Stimulated activated CD4-positive, alpha-beta T cell treated with anti-CD3 and anti-CD28 coated beads, Interleukin-2, amount 100 ng/mL, for 48 hours (primary cell): ENCODE measurements at places on chromosomes 7 and 10.

- DNase-seq, result no peak
These were observed 339.1 kb downstream of the HGF start for GRCh38 chr7:81430761-81431160.

- DNase-seq, result no peak
These were observed 1.1 kb upstream of the CSGALNACT2 start for GRCh38 chr10:43136995-43137716.

DNA sequence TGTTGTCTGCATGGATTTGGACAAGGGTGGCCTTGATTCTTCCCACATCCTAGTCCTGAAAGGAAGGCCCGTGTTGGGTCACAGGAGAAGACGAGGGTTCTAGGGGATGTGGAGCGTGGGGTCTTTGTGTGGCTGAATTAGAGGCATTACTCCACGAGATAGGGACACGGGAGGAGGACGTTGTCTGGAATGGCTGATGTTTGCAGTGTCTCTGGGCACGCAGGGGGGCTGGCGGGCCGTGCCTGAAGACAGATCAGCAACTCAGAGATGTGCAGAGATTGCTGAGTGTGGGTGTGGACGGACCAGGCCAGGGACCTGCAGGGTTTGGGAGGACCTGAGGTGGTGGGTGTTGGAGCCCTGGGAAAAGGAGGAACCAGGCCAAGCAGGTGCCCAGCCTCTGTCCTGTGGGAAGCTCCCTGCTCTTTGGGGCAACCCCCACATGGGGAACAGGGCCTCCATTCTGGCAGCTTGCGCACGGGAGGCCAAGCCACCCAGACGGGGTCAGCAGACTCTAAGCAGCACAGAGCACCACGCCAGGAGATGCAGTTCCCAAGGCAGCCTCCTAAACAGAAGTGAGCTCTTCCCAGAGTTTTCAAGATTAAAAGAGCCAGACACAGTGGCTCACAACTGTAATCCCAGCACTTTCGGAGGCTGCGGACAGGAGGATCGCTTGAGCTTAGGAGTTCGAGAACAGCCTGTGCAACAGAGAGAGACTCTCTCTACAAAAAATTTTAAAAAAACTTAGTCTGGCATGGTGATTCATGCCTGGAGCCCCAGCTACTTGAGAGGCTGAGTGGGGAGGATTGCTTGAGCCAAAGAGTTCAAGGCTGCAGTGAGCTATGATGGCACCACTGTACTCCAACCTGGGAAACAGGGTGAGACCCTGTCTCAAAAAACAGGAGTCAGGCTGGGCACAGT, 71.0 kb upstream of the GTF2I start:
- DNase-seq, result no peak

DNA sequence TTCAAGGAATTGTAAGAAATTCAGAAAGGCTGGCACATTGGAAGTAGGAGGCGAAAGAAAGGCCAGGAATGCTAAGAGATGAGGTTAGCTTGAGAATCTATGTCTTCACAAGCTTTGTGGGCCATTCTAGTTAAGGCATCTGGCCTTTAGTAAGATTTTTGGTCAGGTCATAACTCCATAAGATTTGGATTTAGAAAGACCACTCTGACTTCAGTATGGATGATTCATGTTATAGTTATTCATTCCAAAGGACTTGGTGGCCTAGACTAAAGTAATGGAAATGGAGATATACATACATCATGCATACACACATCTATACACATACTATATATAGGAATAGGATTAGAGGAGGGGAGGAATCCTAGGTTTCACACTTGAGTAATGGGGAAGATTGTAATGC, 77.5 kb downstream of the SEPTIN7 start:
- no peak for DNase-seq

DNA sequence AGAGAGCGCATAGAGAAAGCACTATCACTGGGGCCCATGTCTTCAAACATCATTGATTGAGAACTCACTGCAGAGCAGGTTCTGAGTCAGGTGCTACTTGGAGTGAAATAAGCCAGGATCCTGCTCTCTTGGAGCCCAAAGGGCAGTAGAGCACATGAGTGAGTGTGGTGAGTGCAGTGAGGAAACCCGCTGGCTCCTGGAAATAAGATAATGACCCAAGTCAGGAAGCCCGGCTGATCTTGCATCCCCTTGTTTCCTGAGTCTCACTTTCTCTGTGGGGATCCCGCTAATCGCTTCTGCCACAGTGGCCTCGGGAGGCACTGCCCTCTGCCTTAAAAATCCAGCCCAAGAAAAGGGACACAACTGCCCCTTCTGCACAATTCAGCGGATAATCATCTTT, 7.1 kb upstream of the FAM107B start:
- no peak for DNase-seq

GRCh38 chr7:123655614-123656013, at the start of gene LMOD2:
Gene LMOD2 (plus strand): TSS chr7:123655866. CDS start chr7:123655964, 98 bp downstream.
- DNase-seq, result no peak

DNA sequence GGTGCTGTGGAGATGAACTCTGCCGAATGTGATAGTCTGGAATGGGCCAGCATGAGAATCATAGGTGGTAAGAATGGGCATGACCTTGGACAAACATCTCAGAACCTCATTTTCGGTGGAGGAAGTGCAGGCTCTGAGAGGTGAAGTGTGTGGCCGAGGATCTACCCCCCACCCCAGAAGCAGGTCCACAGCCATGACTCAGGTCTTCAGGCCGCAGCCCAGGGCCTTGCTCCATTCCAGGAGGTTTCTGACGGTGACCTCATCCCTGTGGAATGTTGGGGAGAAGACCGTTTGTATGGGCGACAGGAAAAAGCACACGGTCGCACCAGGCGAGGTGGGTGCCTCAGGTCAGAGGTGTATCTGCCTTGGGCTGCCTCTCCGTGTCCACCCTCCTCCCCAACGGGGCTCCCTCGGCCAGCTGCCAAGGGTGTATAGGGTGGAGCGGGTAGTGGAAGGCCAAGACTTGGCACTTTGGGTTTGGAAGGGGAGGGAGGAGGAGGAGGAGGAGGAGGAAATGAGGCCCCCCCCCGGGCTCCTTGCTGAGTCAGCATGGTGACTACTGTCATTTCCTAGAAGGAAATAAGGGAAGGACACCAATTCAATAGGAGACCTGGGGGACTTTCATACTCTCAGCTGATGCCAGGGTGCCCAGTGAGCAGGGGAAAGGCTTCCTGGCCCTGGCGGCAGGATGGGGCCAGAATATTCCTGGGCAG, 168.0 kb upstream of the RHEB start:
- no peak for DNase-seq

GRCh38 chr10:72323108-72323749, 31.5 kb downstream of the DNAJB12 start:
- DNase-seq, result no peak

DNA sequence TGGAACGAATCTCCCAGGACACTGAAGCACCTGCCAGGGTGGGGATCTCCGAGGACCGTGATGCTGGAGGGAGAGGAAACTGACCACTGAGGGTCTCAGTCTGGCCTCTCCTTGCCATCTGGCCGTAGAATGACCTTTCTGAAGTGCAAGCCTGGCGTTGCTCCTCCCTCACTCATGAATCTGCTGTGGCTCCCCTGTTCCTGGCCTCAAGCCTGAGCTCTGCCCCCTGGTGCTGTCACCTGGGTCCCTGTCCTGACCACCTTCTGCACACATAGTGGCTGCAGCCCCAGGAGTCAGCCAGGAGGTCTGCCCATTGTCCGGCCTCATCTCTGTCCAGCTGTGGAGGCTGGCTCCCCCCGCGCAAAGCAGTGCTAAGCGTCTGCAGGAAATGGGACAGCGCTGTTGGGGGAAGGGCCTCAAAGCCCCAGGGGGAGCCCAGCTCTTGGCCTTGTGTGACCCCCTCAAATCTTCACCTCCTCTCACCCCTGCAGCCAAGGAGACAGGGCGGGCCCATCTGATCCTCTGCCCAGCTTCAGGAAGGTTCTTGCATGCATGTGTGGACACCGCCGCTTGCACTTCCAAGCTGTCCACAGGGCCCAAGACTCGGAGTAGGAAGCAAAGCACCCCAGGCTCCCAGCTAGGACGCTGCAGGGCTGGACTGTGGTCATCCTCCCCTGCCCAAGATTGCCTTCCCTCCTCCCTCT, 65.7 kb downstream of the MYL10 start:
- no peak for DNase-seq

DNA sequence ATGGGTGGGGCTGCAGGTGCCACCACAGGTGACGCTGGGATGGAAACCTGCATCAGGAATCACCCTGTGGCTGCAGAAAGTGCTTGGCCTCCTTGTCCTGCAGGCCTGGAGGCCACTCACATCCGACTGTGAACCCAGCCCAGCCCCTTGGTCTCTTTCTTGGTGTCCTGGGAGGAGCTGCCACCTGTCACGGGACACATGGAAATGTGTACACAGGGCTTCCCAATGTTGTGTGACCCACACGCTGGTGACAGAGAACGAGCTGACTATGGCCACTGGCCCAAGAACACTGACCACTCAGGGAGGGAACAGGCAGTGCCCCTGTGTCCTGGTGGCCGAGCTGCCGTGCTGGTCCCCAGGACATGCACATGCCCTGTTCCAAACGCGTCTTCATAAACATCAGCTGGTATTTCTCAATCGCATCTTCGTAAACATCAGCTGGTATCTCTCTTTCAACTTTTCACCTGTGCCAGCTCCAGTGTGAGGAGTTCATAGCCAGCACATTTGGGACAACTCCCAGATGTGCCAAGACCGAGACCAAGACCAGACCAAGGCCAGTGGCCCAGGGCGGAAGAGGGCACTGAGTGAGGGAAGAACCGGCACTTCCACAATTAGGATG, 57.9 kb upstream of the INPP5A start:
- no peak for DNase-seq

DNA sequence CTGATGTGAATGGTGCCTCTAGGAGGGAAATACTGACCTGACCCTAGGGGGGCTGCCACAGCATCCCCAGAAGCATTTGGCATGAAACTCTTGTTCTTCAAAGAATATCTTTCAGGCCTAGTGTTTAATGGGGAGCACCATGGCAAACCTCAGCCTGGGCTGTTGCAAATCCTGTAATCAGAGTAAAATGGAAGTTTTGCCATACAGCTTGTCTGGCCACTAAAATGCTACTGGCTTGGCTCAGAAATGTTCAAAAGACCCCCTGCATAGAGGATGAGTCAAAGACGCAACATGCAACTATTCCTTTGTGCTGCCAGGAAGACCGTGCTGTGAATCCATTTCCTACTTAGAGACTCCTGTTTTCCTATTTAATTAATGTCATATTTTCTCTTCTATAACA, 26.7 kb downstream of the HECW1 start:
- no peak for DNase-seq

DNA sequence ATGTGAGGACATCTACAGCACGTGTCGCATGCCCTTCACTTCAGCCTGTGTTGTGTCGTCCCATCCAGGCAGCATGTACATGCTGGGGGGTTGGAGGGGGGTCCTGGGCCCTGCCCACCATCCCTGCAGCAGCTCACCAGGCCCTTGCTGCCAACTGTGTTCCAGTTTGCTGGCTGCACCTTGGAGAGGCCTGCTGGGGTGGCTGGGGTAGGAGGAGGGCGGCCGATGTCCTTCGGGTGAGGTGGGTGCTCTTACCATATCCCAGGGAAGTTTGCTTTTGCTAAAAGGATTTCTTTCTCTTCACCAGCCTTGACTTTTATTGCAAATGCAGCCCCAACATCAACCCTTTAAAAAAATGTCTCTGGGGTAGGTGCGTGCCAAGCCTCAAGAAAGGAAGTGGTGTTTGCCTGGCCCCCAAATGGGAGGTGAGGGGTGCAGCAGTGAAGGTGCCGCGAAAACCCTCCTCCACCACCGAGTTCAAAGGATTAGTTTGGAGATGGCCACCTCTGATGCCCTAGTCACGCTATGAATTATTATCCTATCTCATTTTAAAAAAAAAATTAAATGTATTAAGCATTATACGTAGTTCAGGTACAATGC, 165.8 kb upstream of the KLF6 start:
- DNase-seq, result no peak

GRCh38 chr7:92731335-92732063, 104.9 kb downstream of the CDK6 start:
- DNase-seq, result peak; percentile 35

- no peak for DNase-seq
These were observed 216.8 kb upstream of the CCDC6 start for GRCh38 chr10:60123172-60123571.

DNA sequence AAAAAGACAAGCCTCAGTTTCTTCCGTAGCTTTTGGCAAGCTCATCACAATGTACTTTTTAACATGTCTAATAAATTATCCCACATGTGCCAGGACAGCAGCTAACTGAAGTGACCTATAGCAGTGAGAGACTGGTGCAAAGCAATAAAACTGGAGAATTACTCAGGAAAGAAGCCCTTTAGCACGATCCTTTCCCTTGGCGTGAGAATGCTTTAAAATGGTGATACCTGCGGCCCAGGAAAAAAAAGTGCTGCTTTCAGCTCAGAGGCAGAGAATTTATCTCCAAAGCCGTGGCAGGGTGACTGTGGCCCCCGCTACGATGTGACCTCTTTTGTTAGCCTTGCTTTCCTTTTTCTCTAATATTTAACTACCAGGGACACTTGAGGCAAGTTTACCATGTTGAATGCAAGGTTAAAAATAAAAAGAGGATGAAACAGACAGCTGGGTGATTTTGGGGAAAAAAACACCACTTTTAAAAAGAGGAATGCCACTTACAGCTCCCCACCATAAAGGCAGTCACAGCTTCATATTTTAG, 184.0 kb downstream of the FANK1 start:
- DNase-seq, result no peak

DNA sequence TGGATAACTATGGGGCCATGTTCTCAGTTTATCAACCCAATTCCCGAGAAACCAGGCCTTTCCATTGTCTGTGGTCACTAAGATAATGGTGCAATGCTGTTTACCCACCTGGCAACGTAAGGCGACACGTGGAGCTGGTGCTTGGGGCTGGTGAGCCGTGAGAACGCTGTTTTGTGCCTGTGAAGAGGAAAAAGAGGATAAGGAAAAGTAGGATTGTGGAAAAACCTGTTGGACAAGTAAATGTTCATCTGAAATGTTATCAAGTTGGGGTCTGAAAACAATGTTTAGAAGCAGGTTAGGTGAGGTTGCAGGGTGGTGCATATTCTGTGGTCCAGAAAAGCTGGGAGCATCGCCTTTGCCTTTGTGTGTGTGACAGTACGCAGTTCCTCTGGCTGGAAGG, 88.5 kb downstream of the PPP1R17 start:
- no peak for DNase-seq

DNA sequence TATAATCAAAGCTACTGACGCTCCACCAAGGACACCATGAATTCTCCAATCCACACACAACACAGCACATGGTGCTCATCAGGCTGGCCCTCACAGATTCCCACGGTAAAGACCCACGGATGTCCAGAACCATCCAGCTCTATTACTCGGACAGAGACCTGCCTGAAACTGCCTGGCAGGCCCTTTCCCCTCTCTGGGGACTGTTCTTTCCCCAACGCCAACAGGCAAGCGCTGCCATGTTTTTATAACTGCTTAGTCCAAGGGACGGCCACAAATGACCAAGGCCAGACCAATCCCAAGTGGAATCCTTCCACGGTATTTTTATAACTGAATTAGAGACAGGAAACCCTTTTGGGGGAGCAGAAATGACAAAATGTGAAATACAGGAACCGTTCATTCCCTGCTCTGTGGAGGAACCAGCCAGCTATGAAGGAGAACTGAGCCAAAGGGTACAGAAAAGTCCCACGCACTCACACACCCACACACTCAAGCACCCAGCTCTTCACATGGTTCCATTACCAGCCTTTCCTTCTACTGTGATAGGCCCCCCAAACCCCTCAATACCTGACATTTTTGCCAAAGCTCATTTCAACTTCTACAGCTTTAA, 4.1 kb downstream of the PIP4K2A start:
- DNase-seq, result no peak
